ENCODE measurements at places on chromosomes 13 and 19.

DNA sequence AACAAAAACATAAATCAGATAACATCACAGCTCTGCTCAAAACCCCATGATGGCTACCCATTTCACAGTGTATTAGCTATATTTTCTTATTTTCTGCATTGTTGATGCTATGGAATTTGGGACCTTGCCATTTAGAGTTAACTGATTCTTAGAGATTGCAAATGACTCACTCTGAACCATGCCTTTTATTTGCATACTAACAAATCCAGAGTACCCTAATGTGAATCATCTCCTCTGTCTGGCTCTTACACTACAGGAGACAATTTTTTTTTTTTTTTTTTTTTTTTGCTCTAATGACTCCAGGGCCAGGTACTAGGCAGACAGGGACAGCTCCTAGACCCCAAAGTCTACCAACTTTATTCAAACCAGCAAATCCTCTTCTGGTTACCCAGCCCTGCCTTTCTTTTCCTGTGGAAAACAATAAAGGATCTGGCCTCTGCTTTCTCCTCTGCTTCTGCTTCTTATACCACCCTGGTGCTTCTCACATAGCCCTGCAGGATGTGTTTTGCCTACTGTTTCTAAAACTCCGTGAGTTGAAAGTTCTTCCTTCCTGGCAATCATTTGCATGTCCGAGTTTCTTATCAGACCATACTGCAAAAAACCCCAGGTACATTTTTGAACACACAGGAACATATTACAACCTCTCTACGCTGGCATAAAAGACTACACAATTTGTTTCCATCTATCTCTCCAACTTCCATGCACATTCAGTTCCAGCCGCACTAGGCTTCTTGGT, 10.6 kb upstream of the ZNF460 start:
- no peak for DNase-seq

- DNase-seq = no peak
Observed at GRCh38 chr13:23725922-23726321, 155.7 kb downstream of the TNFRSF19 start.

DNA sequence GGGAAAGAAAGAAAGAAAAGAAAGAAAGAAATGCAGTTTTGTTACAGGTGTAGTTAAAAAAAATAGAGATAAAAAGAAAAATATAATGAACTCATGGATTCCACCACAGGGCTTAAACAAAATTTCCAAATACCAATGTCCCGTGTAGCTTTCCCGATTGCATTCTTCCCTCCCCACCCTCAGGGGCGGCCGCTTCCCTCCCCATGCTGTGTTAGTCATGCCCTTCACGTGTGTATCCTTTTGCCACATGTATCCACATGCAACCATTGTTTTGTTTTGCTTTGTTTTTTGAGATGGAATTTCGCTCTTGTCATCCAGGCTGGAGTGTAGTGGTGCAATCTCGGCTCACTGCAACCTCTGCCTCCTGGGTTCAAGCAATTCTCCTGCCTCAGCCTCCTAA, 3.6 kb upstream of the KMT5C start:
- DNase-seq = no peak

DNA sequence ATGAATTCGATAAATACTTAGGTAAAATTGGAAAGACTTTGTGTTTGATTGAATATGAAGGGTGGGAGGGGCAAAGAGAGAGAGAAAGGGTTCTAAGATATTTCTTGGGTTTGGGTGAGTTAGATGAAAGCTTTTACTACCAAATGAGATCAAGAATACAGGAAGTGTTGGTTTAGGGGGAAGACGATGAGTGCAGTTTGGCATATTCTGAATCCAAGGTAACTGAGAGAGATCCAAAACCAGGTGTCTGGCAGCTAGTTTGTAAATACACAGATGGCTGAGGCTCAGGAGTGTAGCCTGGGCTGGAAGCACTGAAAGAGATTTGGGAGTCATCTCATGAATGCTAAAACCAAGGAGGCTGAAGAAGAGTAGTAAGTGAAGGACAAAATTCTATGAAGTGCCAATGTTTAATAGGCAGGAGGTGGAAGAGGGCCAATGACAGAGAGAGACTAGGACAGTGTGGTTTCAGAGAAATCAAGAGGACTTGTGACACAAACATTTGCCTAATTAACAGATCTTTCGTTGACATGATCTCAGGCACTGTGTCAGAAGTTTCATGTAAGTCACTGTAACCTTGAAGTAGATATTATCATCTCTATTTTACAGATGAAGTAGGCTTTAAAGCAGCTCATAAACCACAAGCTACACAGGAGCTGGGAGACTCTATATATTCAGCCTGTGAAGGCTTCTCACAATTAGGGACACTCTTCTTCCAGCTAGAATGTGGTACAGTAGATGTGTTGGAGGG, 70.2 kb upstream of the ZDHHC20 start:
- no peak for DNase-seq

GRCh38 chr13:111893071-111893606, 173.8 kb upstream of the SOX1 start:
- DNase-seq = no peak

- DNase-seq = no peak
Observed at GRCh38 chr19:37136111-37136510, 36.4 kb downstream of the ZNF585A start.

DNA sequence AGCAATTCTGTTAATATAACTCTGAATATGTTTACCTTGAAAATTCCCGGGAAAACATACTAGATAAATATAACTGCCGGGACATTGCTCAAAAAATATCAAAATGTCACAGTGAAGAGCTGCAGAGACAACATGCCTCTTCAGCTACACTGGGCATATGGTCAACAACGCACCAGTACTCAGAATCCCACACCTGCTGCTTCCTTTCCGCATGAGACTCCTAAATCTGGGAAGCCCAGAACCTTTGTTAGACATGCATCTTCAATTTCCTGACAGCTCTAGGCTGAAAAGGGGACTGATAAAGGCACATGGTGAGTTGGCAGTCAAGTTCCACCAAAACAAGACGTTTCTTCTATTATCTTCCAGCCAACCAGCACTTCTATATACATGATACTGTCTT, 53.7 kb downstream of the USP12 start:
- no peak for DNase-seq

GRCh38 chr13:113742000-113742441, 17.0 kb upstream of the TMEM255B start:
- peak; percentile 11 for DNase-seq

- DNase-seq = no peak
Observed at GRCh38 chr13:67076378-67076777, 153.8 kb downstream of the PCDH9 start.

DNA sequence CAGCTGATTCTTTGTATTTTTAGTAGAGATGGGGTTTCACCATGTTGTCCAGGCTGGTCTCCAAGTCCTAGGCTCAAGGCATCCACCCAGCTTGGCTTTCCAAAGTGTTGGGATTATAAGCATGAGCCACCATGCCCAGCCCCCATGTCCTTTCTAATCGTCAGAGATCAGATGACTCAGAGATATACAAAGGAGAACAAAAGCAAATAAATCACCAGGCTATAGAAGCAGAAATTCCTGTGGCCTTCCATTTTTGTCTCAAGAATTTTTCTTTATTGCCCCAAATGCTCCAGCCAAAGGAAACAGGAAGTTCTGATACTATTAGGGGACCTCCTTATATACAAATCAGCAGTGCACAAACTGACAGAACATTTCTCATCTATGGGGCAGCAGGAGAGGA, 207.8 kb downstream of the RFC3 start:
- DNase-seq = no peak

GRCh38 chr19:6066661-6067646, 43.3 kb downstream of the RFX2 start:
- peak; percentile 71 for DNase-seq

DNA sequence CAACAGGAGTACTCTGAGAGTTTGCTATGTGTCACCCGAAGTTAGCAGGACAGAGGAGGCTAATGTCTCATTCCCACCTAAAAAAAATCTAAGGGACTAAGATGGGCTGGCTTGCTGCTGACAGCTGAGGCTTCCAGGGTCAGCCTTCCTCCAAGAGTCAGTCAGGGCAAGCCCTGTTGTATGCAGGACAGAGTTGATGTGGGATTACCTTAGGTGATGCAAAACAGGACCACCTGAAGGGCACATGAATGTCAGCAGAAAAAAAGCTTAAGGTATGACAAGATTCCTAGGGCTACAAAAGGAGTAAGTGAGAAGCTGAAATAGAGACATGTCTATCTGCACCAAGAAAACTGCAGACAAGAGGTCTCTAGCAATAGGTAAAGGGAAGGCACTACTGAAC, 151.5 kb downstream of the NHLRC3 start:
- no peak for DNase-seq

GRCh38 chr19:46825731-46826055, 25.0 kb downstream of the AP2S1 start:
- DNase-seq = no peak

DNA sequence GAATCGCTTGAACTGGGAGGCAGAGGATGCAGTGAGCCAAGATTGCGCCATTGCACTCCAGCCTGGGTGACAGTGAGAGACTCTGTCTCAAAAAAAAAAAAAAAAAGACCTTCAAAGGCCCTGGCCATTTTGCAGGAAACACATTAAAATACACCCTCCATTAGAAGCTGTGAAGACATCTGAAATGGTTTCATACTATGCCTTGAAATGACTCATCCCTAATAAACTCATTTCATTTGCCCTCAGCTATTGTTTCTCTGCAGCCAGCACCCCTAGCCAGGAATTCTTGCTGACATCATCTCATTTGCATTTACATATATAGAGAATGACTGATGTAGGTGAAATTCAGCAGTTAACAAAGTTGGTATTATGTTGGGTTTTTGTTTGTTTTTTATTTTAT, 8.7 kb downstream of the EML2 start:
- DNase-seq = no peak

DNA sequence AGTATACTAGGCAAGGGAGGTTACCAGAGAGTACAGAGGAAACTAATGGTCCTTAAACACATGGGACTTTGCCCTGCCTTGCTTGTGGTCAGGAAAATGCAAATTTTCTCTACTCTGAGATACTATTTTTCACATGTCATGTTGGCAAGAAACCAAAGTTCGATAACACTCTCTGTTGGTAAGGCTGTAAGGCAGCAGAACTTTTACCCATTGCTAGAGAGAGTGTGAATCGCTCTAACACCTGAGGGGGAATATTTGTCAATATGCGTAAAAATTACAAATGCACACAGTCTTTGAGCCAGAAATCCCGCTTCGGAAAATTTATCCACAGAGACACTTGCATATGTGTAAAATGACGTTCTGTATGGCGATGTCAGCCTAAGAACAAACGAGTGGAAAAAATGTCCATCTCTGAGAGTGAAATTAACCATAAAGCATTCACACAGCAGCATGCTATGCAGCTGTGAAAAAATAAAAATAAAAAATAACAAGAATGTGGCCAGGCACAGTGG, 9.5 kb upstream of the RFX1 start:
- DNase-seq = no peak

- no peak for DNase-seq
Observed at GRCh38 chr13:99258946-99259345, 767 bp upstream of the GPR18 start.

DNA sequence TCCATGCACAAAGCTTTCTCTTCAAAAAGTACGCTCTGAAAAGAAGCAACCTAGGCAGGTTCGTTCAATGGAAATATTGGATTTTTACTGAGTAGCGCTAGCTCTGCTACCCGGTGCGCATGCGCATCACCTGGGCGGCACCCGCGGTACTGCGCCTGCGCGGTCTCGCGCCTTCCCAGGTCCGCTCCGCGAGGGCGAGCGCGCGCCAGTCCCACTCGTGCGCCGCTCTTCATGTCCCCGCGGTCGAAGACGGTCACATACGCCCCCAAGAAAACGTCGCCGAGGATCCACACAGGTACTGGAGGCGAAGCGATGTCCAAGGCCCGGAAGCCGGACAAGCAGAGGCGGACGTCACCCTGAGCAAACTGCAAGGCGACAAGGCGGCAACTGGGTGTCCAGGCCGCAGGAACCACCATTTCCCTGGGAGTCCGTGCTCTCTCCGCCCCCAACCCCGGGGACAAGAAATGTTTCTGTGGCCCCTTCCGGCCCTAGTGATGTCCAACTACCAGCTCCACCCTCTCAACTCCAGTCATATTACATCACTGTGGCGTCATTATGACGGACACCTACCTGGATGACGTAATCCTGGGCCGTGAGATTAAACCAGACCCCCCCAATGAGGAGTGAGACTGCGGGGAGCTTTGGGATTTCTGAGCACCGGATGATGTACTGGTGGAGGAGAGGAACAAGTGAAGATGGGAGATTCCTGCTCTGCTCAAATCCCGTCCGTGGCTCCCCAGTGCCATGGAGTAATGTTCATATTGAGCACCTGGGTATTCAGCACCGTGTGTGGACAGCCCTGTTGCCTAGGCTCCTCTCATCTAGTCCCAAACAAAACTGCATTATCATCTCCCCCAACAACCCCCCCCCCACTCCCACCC, 4.8 kb upstream of the KCNC3 start:
- no peak for DNase-seq

GRCh38 chr13:59208405-59209195, 955.1 kb downstream of the DIAPH3 start:
- DNase-seq = no peak

All from NCI-H1694 (cell line).